Vagina (tissue), 2 donors: ENCODE measurements at places on chromosomes 5 and 9. TPM values are rescaled to one million over a fixed set of nuclear protein-coding genes. Genes with fewer than 3 reads are reported as not detected.
A peak's percentile ranks its signal among the peaks of the same experiment; 100 is the strongest.

GPX8 gene
- 22.1 TPM for total RNA-seq

SYK gene
- 12.0 TPM for total RNA-seq

COL27A1 gene
- 17.2 TPM for total RNA-seq

LOX gene
- 38.8 TPM for total RNA-seq

SLC4A9 gene
- 0.25 TPM for total RNA-seq

C1QTNF3 gene
- 7.1 TPM for total RNA-seq

- no peaks in the 10 kb centered on the region for H3K4me1 ChIP-seq
- H3K27ac ChIP-seq = no peak overlapping the region
- H3K27me3 ChIP-seq = no peaks in the 10 kb centered on the region
- H3K36me3 ChIP-seq = no peaks in the 10 kb centered on the region
- DNase-seq = no peak
- no peak overlapping the region for H3K4me3 ChIP-seq
These were observed 131.6 kb downstream of the GABRB2 start for GRCh38 chr5:161414896-161415295.

DNA sequence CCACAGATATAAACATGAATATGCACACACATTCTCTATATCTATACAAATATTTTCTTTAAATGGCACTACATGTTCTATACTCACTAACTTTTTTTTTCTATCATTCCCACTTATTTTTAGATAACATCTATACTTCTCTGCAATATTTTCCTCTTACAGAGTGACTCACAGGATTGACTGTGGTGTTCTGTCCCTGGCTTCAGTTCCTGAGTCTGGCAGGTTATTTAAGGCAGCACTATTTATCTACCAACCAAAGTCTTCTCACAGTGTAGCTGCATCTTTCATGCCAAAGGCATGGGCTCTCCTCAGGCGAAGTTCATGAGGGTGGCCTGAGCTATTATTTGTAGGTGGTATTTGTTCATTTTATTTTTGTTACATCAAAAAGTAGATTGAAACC is 409.0 kb downstream of the PRR16 start:
- H3K4me1 ChIP-seq = no peaks in the 10 kb centered on the region
- DNase-seq = no peak
- H3K36me3 ChIP-seq = no peaks in the 10 kb centered on the region
- H3K27ac ChIP-seq = no peak overlapping the region

GRCh38 chr5:3323144-3323543 is 272.5 kb upstream of the IRX1 start:
- DNase-seq = no peak
- no peaks in the 10 kb centered on the region for H3K27me3 ChIP-seq
- no peak overlapping the region for H3K27ac ChIP-seq
- no peak overlapping the region for H3K4me3 ChIP-seq
- H3K4me1 ChIP-seq = peaks cover 23% of the 10 kb centered on the region

GRCh38 chr5:151595411-151595826 is 4.3 kb upstream of the FAT2 start:
- H3K27ac ChIP-seq = no peak overlapping the region
- H3K4me3 ChIP-seq = no peak overlapping the region
- DNase-seq = no peak
- no peaks in the 10 kb centered on the region for H3K36me3 ChIP-seq
- no peaks in the 10 kb centered on the region for H3K27me3 ChIP-seq

DNA sequence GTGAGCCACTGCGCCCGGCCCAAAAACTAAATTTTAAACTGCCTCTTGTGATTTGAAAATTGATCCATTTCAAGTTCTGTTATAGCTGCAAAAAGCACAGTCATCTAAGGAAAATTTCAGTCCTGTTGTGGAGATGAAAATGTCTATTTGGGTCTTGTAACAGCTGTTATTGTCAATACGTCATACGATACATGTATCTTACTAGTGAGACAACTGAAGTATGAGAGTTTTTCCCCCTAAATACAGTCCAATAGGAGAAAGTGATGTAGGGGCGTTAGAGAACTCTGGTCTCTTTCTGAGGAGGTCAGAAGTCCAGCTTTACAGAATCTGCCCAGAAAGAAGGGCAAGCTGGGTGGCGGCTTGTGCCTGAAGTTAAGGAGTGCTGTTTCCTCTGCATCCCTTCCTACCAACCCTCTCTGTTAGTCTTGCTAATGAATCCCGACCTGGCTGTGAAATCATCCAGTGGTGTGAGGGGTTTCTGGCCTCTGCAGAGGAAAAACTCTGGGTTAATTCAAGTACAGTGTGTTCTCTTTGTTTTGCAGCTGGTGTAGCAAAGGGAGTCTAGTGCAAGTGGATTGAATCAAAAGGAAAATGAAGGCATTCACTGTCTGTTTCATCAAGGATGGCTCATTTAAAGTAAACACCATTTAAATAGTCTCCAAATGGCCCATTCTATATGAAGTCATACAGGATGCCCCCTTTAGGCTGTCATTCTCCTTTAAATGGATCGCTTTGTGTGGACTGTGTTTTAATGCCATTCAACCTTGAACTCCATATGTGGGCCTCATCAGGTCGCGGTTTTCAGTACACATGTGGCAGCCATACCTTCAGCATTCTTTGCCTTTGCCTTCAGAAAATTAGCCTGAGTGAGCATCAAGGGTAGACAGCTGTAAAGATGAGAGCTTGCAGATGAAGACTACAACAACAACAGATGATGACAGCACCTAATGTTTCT is 59.0 kb downstream of the AOPEP start:
- H3K27me3 ChIP-seq = no peaks in the 10 kb centered on the region
- DNase-seq = no peak
- peak overlapping the region; percentile 5 for H3K27ac ChIP-seq
- no peak overlapping the region for H3K4me3 ChIP-seq

DNA sequence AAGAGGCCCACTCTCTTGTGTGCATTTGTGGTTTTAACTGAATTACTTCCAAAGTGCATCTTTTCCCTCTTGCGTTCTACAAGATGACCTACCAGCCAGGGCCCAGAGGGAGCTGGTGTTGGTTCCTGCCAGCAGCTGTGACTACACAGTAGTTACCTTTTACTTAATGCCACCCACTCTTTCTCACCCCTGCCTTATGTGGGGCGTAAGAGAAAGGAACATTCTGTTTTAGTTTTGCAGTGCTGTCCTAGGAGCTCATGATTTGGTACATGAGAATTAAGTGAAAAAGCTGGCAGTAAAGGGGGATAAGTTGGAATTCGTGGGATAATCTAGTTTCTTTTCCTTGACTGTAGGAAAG is 45.4 kb downstream of the RCL1 start:
- H3K4me1 ChIP-seq = no peaks in the 10 kb centered on the region
- H3K27ac ChIP-seq = no peak overlapping the region
- no peak for DNase-seq
- H3K36me3 ChIP-seq = no peaks in the 10 kb centered on the region
- H3K4me3 ChIP-seq = no peak overlapping the region

DNA sequence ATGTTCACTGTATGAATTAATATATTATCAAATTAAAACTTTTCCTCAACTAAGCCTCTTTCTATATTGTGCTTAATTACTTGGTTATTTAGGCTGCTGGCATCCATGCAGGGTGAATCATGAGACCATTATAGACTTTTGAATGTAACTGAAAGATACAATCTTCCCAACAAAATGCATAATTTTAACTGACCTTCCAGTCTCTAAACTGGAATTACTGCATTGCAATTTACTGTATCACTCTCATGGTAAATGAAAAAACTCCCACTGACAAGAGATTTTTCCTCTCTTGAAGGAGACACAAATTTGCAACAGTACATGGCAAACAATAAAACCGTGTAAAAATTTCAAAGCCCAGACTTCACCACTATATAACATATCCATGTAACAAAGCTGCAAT is 349.5 kb downstream of the DRD1 start:
- no peaks in the 10 kb centered on the region for H3K4me1 ChIP-seq
- H3K27ac ChIP-seq = no peak overlapping the region
- H3K36me3 ChIP-seq = no peaks in the 10 kb centered on the region
- H3K4me3 ChIP-seq = no peak overlapping the region
- no peaks in the 10 kb centered on the region for H3K27me3 ChIP-seq
- DNase-seq = no peak

DNA sequence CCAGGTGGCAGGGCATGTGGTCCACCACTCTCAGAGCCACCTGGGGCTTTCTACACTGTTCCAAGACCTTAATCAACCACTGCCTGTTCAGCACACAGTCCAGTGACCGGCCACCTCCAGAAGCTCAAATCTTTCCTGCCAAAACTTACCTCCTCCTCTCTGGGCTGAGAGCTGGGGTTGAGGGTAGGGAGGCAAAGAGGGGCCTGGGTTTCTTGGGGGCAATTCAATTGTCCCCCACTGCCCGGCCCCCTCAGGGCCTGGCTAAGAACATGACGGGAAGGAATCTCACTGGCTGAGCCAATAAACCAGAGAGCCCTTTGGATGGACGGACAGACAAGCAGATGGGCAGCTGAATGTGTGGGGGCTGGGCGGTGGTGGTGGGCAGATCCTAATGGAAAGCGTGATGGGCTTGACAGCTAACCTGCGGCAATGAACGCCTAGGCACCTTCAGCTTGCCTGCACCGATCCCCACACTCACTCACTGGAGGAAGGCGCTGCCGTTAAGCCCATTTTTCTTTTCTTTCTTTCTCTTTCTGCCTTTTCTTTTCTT is 5.4 kb downstream of the NR5A1 start:
- H3K4me3 ChIP-seq = no peak overlapping the region
- H3K36me3 ChIP-seq = no peaks in the 10 kb centered on the region
- peaks cover 14% of the 10 kb centered on the region for H3K4me1 ChIP-seq
- no peak for DNase-seq
- H3K27ac ChIP-seq = no peak overlapping the region

DNA sequence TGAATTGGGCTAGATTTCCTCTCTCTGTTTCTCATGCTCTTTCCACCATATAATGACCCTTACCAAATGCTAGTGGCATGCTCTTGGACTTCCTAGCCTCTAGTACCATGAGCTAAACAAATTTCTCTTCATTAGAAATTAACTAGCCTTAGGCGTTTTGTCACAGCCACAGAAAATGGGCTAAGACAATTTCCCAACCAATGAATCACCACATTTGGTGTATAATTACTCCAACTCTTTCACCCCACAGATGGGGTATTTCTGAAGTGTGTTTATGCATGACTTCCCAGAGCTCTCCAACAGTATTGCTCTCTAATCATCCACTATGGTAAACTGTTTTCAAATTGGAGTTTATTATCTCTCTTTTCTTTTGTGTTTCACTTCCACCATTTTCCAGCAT is 1041.1 kb upstream of the COX7C start:
- H3K27me3 ChIP-seq = no peaks in the 10 kb centered on the region
- no peak for DNase-seq
- H3K36me3 ChIP-seq = no peaks in the 10 kb centered on the region
- H3K4me3 ChIP-seq = no peak overlapping the region
- H3K27ac ChIP-seq = no peak overlapping the region

GRCh38 chr9:31302620-31303418 is 1081.6 kb upstream of the ACO1 start:
- H3K27me3 ChIP-seq = no peaks in the 10 kb centered on the region
- H3K4me1 ChIP-seq = no peaks in the 10 kb centered on the region
- no peaks in the 10 kb centered on the region for H3K36me3 ChIP-seq
- no peak overlapping the region for H3K27ac ChIP-seq

DNA sequence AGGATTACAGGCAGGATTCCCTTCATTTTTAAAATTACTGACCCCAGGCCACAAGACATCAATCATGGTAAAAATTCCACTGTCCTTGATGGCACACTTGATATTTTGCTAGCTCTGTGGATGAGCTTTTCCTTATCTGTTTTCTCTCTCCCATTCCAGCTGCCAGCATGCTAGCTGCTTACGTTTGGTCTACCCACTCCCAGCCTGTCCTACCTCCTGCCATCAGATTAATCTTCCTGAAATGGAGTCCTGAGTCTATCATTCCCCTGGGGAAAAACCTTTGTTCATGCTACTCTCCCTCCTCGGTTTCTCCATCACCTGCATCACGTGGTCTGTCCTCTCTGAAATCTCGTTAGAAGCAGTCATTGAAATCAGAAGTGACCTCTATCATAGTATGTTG is 108.9 kb downstream of the F2RL2 start:
- no peaks in the 10 kb centered on the region for H3K4me1 ChIP-seq
- no peaks in the 10 kb centered on the region for H3K36me3 ChIP-seq
- no peak for DNase-seq
- H3K27me3 ChIP-seq = no peaks in the 10 kb centered on the region
- no peak overlapping the region for H3K4me3 ChIP-seq
- H3K27ac ChIP-seq = no peak overlapping the region

GRCh38 chr9:130443840-130444492 is 795 bp upstream of the ASS1 start:
- H3K27ac ChIP-seq = peak overlapping the region; percentile 85
- H3K4me1 ChIP-seq = peaks cover 50% of the 10 kb centered on the region
- H3K4me3 ChIP-seq = peak overlapping the region; percentile 81
- DNase-seq = no peak
- H3K27me3 ChIP-seq = no peaks in the 10 kb centered on the region
- no peaks in the 10 kb centered on the region for H3K36me3 ChIP-seq

- no peaks in the 10 kb centered on the region for H3K27me3 ChIP-seq
- DNase-seq = no peak
- peaks cover 11% of the 10 kb centered on the region for H3K4me1 ChIP-seq
- no peak overlapping the region for H3K27ac ChIP-seq
These were observed 87.7 kb downstream of the VCAN start for GRCh38 chr5:83559118-83559785.

- H3K36me3 ChIP-seq = peaks cover 11% of the 10 kb centered on the region
- peaks cover 63% of the 10 kb centered on the region for H3K4me1 ChIP-seq
- H3K27ac ChIP-seq = peak overlapping the region; percentile 98
- peak overlapping the region; percentile 91 for H3K4me3 ChIP-seq
- no peaks in the 10 kb centered on the region for H3K27me3 ChIP-seq
- DNase-seq = no peak
These were observed 2.2 kb downstream of the DUSP1 start for GRCh38 chr5:172768573-172769341.

DNA sequence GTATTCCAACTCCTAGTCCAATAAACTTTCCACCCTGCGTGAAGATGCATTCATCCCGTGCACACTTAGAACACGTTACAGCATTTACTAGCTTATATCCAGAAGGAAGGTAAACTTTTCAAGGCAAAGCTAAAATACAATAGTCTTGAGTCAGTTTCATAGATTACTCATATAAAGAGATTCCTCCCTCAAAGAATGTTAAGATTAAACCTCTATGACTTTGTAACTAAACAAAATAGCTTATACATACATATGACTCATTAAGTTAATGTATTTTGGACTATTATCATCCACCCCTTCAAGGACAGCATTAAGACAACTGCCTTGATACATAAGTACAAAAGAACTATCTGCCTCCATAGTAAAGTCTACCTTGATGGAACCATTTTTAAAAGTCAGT is 36.1 kb downstream of the TLE1 start:
- no peak for DNase-seq
- no peaks in the 10 kb centered on the region for H3K27me3 ChIP-seq
- H3K36me3 ChIP-seq = no peaks in the 10 kb centered on the region
- no peak overlapping the region for H3K4me3 ChIP-seq
- H3K4me1 ChIP-seq = peaks cover 22% of the 10 kb centered on the region
- H3K27ac ChIP-seq = no peak overlapping the region

- H3K4me1 ChIP-seq = peaks cover 23% of the 10 kb centered on the region
- no peaks in the 10 kb centered on the region for H3K27me3 ChIP-seq
- no peak overlapping the region for H3K4me3 ChIP-seq
- H3K36me3 ChIP-seq = no peaks in the 10 kb centered on the region
- H3K27ac ChIP-seq = no peak overlapping the region
- no peak for DNase-seq
These were observed 174.6 kb downstream of the RFK start for GRCh38 chr9:76219560-76220151.

- H3K36me3 ChIP-seq = no peaks in the 10 kb centered on the region
- no peaks in the 10 kb centered on the region for H3K27me3 ChIP-seq
- H3K27ac ChIP-seq = no peak overlapping the region
- H3K4me3 ChIP-seq = no peak overlapping the region
These were observed 7.8 kb upstream of the RUSC2 start for GRCh38 chr9:35482071-35482470.
